Activated naive CD4-positive, alpha-beta T cell treated with Interleukin-2 at 50 U/mL for 16 hours (primary cell): ENCODE measurements at places on chromosomes 6 and 20.

DNA sequence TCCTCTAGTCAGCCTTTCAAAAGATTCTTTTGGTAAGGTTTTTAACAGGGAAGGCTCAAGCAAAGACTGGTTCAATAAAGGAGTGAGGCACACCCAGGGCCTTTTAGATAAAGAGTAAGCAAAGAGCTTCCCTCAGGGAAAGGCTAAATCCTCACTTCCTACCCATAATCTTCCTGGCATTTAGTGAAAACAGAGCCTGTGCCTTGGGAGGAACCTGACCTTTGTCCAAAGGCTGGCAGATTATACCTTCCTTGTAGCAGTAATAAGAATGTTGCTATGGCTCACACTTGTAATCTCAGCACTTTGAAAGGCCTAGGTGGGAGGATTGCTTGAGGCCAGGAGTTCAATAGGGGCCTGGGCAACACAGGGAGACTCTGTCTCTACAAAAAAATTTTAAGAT lies 280.1 kb upstream of the PLCB4 start:
- no peak for DNase-seq

- DNase-seq, result no peak
Observed at GRCh38 chr20:62558779-62559178, 83.0 kb upstream of the GATA5 start.

GRCh38 chr6:28349344-28349891 lies 329 bp upstream of the ZKSCAN3 start:
- no peak for DNase-seq

GRCh38 chr20:49187330-49187850 lies 744 bp downstream of the STAU1 start:
- peak; percentile 33 for DNase-seq

GRCh38 chr6:77124604-77125003 lies 338.7 kb downstream of the HTR1B start:
- DNase-seq, result no peak

DNA sequence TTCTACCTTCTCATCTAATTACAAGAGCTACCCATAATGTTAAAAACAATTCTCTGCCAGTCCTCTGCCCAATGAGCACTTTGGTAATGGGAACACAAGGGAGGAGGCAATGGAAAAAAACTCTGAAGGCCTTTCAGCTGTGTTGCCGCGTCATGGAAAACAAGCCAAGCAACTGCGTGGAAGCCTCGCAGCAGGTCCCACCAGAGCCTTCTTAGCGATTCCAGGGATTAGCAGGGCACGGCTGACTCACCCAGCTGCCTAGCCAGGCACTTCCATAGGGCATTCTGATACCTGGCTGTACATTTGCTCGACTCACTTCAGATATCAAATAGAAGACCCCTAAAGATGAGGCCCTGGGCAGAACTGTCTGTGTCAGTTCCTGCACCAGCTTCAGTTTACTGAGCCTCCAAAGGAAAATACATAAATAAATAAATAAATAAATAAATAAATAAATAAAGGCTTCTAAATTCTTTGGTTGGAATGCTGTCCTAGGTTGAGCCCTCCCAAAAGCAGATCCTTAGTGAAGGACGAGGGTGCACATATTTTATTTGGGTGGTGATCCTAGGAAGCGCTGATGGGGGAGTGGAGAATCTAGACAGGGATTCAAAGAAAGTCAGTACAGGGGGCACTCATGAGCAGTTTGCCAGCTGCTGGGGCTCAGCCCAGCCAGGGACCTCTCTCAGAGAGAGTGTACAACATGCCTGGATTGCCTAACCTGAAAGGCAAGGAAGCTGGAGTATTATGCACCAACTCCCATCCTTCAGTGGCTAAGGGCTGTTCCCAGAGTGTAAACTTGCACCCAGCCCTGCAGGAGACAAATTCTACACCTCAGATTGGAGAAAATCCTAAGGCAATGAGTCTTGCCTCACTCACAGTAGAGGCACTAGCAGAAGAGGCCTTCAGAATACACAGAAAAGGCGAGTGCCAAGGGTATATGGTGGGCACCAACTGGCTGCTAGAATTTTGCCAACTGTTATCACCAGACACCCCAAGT lies 18.2 kb downstream of the SNAP25 start:
- no peak for DNase-seq

DNA sequence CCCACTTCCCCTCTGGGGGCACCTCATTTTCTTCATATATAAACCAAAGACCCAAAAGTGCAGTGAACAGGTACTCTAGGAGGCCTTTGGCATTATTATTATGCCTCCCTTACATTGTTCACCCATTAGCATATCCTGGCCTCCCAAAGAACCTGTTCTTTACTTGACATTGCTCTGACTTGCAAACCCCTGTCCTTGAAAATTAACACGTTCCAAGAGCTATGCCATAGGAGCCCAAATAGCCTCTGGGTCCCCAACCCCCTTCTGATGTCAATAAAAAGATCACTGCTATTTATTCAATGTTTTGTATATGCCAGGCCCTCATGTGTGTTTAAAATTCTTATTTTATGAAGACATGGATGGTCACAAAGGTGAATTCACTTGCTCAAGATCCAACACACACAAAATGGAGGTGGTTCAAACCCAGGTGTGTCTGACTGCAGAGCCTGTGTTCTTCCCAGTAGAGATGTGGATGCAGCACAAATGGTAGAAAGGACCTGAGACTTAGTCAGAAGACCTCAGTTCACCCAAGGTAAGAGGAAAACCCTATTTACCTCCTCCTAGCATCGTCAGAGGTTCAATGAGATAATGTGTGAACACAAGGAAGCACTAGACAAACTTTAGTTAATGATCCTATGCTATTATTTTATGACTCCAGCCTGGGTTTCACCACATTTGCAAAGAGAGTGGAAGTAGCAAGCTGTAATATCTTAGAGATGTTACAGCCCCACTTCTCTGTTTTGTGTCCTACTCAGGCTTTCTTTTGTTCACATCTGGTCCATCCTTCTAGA lies 36.6 kb downstream of the BCL2L1 start:
- DNase-seq, result no peak

- no peak for DNase-seq
Observed at GRCh38 chr6:111777357-111777756, 95.9 kb downstream of the FYN start.

DNA sequence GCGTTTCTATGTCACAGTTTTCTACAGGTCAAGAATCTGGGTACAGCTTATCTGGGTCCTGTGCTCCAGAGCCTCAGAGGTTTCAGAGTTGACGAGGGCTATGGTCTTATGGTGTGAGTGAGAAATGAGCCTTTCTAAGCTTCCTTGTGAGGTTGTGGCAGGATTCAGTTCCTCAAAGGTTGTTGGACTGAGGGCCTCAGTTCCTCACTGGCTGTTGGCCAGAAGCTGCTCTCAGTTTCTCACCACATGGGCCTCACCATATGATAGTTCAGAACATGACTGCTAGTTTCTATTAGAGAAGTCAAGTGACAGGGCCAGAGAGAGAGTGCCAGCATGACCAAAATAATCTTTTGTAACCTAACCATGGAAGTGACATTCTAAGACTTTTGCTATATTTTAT lies 96.1 kb downstream of the NUS1 start:
- DNase-seq, result no peak

GRCh38 chr6:46051962-46052361 lies 36.3 kb upstream of the CLIC5 start:
- no peak for DNase-seq

DNA sequence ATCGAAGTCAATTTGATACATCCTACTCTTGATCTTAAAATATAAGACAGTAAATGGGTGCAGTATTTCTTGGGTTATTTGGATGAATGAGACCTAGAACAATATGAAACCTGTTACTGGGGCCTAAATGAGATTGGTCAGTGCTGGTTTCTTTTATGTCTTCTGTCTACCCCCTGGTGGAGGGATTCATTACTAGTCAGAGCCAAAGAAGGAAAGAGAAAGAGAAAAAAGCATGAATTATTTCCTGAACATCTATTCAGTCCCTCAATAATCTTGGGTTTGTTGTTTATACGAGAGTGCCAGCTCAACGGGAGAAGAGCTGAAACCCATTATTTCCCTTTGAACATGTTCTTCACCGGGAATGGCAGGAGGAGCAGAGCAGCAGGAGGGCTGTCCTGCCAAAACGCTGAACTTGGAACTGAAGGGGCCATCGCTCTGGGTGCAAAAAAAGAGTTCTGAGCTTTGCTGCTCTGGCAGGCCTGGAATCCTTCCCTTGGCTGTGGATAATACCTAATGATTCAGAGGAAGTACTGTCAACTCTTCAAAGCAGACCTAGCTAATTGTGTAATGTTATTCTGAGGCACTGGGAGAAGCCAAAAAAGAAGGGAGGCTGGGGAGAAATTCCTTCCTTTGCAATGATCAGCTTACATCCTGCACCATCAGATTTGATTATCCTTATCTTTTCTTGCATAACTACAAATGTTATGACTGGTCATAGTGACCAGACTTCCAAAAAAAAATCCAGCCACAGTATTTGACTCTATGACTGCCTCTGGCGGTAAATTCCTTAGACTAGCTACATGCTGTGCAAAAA lies 72.0 kb downstream of the BLOC1S5 start:
- DNase-seq, result no peak

- DNase-seq, result no peak
Observed at GRCh38 chr6:147765541-147765940, 257.1 kb downstream of the SAMD5 start.

DNA sequence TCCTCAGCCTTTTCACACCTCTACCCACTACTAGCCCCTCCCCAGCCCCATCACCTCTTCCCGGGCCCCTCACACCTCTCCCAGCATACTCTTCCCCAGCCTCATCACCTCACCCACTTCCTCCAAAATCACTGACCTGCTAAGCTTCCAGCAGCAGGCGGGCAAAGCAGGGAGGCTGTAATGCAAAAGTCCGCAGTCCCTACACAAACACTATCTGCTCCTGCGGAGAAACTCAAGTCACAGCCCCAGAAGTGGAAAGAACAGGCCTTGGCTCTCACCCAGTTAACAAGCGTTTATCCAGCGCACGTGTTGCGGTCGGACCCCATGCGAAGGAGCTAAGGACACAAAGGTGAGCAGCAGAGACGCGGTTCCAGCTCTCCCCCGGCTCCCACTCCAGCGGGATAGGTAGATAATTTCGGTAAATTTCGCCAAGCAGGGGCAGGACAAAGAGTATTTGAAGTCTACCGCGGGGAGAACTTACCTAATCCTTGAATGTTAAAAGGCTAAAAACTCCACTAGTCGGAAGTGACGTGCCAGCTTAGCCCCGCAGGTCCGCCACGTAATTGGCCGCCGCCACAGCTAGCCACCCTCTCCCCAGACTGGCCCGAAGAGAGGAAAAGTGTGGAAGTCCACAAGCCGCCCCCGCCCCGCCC lies 728 bp upstream of the TRIM39 start:
- peak; percentile 78 for DNase-seq

DNA sequence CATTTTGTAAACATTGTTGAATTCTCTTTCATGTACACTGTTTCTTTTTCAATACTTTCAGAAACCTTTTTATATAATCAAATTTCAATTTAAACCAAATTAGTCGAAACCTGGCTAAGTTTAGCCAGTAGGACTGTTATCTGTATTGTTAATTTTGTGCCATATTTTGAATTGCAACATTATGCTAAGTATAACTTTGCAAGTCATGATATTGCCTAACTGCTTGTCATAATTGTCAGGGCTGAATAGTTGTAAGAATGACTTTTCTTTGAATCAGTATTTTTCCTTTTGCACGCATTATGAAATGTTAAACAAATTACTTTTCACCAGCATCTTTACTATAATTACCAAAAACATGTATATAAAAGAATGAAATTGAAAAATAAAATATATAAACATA lies 82.7 kb downstream of the SAMD3 start:
- no peak for DNase-seq

GRCh38 chr6:117346142-117346930 lies 79.4 kb downstream of the ROS1 start:
- no peak for DNase-seq

DNA sequence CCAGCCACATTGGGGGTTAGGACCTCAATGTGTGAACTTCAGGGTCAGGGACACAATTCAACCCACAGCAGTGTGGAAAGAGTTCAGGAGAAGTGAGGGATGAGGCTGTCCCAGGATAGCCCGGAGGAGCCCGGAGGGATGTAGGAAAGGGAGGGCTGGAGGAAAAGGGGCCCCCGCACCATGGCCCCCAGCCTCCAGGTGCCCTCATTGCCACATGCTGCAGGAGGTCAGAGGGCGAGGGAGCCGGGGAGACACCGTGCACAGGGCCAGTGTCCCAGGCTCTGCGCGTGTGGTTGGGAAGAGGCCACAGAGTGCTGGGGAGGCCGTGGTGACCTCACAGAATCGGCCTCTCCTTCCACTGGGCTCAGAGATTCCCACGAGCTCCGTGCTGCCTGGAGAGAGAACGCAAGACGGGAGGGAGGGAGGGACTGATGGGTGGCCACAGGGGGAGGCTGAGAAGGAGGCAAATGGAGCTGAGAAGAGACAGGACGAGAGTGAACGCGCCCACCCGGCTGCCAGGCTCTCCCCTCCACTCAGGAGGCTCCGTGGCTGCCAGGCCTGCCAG lies 215.1 kb downstream of the DLL1 start:
- DNase-seq, result no peak

- no peak for DNase-seq
Observed at GRCh38 chr6:107293350-107293749, 166.0 kb downstream of the PDSS2 start.

DNA sequence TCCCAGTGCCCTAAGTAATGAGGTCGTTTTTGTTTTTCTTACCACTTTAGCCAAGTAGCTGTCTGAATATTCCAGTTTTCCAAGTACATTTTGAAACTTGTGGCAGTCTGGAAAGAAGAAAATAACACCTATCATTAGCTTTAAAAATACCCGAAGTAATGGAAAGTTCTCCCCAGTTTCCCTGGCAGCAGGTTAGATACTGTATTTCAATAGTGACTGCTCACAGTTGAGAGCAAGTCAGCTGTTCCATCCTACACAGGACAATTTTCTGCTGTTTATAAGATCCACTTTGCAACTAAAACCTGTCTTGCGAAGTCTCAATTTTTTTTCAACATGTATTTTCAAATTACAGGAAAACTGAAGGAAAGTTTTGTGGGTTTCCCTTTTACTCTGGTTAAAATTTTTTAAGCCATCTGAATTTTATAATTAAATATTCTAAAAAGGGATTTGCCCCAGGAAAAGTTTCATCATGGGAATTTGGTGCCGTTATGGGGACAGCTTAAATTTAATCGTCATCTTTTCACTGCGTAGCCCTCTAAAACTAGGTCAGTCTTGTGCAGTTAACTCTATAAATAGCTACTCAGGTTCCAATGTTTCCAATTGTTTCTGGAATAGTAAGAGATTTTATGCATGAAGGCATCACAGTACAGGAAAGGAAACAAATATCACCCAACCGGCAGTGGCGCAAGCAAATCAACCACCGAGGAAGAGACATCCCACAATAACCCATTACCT lies 96.9 kb downstream of the MBOAT1 start:
- DNase-seq, result no peak

GRCh38 chr6:10101551-10102252 lies 313.2 kb downstream of the TFAP2A start:
- DNase-seq, result no peak
